ENCODE measurements at places on chromosomes 4 and X.

DNA sequence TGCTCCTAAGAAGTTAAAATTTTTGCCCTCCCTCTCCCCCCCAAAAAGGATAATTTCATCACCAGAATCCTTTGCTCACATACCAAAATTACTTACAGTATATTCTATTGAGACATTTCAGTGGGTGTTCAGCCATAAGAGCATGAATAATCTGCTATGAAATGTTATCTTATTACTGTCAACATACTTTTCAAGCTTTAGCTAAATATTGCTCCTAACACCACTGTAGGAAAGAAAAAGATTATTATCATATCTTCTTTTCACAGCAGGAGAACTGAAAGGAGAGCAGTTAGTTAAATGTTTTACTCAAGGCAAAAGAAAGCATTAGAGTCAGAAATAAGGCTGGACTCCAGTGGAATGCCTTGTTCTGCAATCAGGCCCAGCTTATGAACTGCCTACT, 231.0 kb upstream of the GYPA start:
- DNase-seq = no peak

DNA sequence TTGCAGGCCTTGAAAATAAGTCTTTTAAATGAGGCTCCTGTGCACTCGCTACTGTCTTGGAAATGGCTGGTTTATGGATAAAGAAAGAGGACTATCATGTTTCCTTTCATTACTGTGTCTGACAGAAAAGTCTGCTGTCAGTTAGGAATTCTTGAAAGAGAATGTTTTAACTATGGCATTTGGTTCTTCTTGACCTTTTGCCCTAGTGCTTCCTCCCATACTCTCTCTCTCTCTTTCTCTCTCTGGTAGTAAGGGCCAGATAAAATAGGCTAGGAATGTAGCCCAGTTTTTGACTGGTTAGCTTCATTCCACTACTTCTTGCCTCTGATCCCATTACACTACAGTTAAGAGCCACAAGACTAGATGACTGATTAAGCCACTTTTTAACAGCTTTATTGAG, 29.8 kb downstream of the YY2 start:
- no peak for DNase-seq

DNA sequence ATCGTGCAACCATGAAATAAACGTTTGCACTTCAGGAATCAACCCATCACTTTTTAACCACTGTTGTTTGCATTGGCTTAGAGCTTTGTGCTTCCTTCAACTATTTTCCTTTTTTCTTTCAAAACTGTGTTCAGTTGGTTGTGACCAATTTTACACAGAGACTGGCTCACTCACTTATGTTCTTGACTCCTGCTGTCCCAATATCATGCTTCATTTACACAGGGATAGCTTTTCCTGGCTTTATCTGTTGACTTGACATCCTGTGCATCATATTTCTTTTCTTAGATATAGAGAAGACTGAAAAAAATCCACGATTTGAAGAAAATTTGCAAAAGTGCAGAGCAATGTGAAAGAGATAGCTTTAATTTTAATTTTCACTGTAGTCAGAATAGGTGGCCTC, 38.8 kb downstream of the REPS2 start:
- no peak for DNase-seq

GRCh38 chrX:25851141-25851540, 287.0 kb upstream of the MAGEB18 start:
- no peak for DNase-seq

DNA sequence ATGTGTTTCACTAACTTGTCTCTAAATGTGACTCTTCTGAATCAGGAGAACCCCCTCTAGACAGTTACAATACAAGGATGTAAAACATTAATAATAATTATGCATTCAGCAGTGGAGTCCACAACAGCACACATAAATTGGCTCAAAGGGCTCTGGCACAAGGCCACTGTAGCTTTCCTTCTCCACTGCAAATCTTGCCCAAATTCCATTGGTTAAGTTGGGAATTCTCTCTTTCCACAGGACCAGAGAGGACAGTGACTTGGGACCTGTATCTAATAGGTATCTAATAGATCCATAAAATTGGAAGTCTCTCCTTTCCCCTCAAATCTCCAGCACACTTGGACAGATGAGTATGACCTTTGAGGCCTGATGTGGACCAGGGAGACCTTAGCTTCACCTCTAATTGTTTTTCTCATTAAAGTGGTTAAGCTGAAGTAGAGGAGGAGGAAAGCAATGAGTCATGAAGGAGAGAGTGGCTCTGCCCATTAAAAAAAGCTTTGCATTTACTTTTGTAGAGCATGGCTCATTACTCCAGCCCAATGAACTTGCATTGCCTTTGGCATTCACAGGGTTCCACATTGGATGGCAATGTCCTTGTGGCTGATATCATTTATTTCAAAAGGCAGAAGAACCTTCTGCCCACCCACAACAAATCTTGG, 72.3 kb upstream of the SH3RF1 start:
- no peak for DNase-seq

- DNase-seq = no peak
Observed at GRCh38 chrX:123436512-123437136, 252.5 kb downstream of the GRIA3 start.

GRCh38 chr4:40887764-40888131, 138.0 kb downstream of the NSUN7 start:
- no peak for DNase-seq

- no peak for DNase-seq
Observed at GRCh38 chr4:140170299-140170698, 16.3 kb upstream of the MAML3 start.

- DNase-seq = no peak
Observed at GRCh38 chrX:153885968-153886903, at the start of gene L1CAM. TSS of gene L1CAM (minus strand) at chrX:153886173. CDS start at chrX:153875836, 10,337 bp downstream.

- DNase-seq = no peak
Observed at GRCh38 chr4:886244-886643, 45.9 kb downstream of the GAK start.

DNA sequence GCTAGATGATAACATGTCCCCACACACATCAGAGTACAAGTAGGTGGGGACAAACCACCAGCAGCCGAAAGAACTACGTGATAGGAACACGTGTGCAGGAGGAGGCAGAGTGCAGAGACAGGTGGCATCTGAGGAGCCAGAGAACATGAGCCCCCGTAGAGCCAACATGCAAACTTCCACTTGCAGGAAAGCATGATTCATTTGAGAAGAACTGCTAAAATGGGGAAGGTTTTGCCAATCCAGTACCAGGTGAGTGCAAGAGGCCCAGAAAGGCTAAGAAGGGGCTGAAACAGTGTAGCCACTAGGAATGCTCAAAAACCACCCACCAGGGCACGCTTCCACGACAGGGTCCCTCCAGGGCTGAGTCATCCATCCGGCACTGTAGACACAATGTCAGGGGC, 149.8 kb upstream of the TENM3 start:
- no peak for DNase-seq

GRCh38 chr4:55312489-55313101, 33.4 kb upstream of the SRD5A3 start:
- no peak for DNase-seq

GRCh38 chr4:8687083-8687482, 94.5 kb downstream of the CPZ start:
- no peak for DNase-seq

GRCh38 chr4:46491455-46491854, 101.5 kb upstream of the GABRA2 start:
- no peak for DNase-seq

GRCh38 chr4:86521373-86521969, 72.6 kb upstream of the PTPN13 start:
- DNase-seq = no peak

- no peak for DNase-seq
Observed at GRCh38 chr4:165384598-165384997, 5.8 kb downstream of the CPE start.

DNA sequence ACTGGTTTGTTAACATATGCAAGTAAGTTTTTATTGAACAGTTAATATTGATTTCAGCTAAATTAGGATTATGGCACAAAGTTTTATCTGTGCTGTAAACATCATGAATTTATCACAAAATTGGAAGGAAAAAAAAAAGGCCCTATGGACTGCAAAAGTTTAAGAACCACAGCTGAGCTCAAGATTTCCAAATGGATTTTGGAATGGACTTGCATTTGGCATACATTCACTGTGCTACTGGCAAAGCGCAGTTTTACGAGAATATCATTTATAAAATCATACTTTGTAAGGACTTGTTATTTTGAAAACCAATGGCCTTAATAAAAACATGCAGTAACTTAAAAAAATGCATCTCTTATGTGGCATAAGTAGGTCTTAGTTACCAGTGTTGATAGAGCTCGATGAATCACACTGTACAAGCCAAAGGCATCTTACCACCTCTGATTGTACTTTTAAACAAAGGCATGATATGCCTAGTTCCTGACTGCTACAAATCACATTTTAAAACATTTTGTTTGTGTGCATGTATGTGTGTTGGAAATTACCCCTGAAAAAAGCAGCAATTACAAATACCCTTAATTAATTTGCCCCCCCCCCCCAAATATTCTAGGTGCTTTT, 58.6 kb downstream of the TAB3 start:
- no peak for DNase-seq

DNA sequence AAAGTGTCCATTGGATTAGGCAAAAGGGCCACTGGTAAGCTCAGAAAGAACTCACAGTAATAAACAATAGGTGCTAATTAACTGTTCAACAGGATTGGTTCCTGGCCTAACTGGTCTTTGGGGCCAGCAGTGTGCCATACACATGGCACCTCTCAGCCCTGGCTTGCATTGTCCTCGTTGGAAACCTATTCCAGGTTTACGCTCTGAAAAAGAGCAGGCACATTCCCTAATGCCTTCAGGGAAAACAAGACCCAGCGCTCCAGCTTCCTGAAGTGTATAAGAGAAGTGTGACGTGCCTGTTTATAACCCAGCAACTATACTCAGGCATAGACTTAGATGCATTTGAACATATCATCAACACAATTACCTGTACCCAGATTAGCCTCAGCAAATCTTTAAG, 51.9 kb upstream of the RBM47 start:
- DNase-seq = no peak

- DNase-seq = no peak
Observed at GRCh38 chr4:71235311-71236201, 103.3 kb upstream of the SLC4A4 start.

- DNase-seq = no peak
Observed at GRCh38 chr4:150578745-150579501, 3.0 kb upstream of the MAB21L2 start.

DNA sequence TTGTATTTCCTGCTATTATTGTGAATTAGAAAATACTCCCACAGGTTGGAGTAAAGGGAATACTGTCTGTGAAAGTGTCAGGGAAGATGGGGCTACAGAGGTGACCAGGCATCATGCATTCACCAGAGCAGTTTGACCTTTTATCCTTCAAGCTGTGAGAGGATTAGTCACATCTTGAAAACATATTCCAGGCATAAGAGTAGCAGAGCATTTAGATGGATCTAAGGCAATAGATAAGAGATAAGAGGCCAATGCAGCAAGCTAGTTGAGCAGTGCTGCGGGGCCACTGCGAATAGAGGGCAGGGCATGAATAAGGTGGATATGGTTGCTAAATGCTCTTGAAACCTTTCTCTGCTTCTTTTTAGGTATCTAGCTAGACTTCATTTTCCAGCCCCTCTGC, 470.7 kb upstream of the FTHL17 start:
- DNase-seq = no peak

DNA sequence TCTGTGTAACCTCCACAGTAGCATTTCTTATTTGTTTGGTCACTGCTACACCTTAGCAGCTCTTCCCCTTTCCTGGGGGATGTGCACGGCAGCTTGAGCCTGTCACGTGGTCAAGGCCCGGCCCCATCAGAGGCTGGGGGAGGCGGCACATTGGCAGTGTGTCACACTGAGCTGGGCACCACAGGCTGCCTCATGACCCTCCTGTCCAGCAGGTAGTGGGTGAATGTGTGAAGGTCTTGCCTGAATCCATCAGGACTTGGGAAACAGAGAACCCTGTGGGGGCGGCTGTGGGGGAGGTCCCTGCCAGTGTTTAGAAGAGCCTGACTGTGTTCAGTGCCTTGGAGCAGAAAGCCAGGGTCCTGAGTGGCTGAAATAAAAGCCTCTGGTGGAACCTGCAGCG, 33.2 kb downstream of the WFS1 start:
- no peak for DNase-seq

DNA sequence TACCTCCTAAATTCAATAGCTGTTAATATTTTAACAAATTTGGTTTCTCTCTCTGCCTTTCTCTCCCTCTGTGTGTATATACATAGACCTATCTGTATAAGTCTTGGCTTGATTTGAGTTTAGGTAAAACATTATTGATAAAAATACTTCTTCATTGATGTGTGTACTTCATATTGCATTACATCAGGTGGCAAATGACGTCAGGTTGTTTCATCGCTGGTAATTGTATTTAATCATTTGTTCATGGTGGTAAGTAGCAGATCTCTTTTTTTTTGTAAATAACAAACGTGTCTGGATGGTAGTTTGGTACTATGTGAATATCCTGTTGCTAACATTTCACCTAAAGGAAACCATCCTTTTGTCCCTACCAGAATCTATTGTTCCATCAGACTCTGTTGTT, 55.1 kb downstream of the GALNT7 start:
- no peak for DNase-seq

DNA sequence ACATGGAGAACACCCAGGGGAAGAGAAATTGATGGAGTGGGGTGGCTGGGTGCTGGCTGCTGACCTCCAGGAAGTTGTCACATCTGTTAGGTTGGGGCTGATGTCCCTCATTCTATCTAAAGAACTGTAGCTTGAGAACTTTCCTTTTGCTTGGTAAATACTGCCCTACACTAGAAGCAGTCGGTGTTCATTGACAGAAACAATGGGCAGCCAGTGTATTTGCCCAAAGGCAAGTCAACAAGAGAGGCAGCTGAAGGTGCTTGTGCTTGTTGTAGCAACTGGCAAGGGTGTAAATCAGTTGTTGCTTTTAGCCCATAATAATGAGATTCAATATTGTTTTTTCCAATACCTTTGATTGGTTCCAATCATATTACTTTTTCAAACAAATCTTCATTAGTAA, 956 bp downstream of the TMEM154 start:
- no peak for DNase-seq
